T-helper 1 cell (primary cell): ENCODE measurements at places on chromosomes 11 and 22.
A peak's percentile ranks its signal among the peaks of the same experiment; 100 is the strongest.

- no peak for DNase-seq
These were observed 55.0 kb downstream of the TRAF6 start for GRCh38 chr11:36454941-36455631.

- no peak for DNase-seq
These were observed 187.0 kb downstream of the DSCAML1 start for GRCh38 chr11:117610045-117610444.

DNA sequence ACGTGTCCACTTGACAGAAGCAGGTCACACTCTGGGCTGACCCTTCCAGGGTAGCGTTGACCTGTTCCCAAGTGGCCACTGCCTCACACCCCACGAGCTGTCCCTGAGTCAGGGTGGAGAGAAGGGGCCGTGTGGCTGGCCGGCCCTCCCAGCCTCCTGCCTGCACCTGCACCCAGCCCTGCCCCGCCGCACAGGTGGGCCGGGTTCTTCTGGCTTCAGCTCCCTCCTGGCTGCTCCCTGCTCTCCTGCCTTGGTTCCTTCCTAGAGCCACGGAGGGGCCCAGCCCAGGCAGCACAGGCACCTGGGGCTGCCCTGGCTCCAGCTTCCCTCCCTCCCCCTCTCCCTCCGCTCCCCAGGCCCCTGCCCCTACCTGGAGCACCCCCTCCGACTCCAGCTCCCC, 42.3 kb downstream of the MOB2 start:
- DNase-seq: no peak

- DNase-seq: no peak
These were observed 33.9 kb upstream of the ST14 start for GRCh38 chr11:130125638-130126037.

GRCh38 chr11:91299980-91300379, 924.6 kb upstream of the FAT3 start:
- no peak for DNase-seq

DNA sequence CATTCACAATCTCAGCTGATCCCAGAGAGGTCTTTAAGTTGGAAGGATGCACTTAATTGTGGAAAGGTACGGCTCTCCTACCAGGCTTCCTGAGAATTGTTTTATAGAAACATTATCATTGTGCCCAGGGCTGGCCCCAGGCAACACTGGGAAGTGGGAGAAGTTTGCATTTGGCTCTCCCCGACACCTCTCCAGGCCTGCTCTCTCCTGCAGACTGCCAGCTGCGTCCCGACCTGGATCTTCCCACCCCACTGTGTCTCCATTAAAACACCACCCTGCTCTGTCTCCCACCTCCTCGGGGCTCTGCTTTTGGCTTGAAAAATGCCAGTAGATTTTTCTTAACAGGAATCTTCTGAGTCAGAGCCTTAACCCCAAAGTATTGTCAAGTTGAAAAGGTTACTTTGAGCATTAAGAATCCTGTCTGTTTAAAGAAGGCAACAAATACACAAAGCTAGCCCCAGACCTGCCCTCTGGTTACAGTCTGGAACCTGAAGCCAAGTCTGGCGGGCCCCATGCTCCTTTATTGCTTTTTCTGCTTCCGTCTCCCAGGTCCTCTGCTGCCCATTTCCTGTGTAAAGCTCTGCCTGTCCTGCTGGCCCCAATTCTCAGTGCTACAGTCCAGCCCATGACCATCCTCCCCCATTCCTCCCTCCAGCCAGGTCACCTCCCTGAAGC, 530.2 kb downstream of the SOX6 start:
- DNase-seq: no peak

DNA sequence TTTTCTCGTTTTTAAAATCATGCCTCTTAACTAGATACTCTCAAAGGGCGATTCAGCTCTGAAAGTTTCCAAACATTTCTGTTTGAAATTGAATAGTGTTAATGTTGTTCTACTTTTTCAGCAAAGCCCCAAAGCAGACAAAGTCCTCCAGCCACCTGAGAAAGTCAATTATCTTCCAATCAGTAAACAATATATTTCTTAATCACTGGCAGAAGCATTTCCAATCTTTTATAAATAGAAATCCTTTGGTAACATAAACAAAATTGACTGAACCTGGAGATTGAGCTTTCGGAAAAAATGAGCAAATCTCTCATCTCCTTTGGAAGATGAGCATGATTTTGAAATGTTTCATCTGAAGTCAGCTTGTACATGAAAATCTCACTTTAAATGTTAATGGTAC, 84.4 kb upstream of the FIBIN start:
- DNase-seq: no peak

GRCh38 chr11:18802381-18803257, 11.0 kb upstream of the PTPN5 start:
- peak; percentile 64 for DNase-seq
